Hippocampal formation (tissue), 2 donors: ENCODE measurements at places on chromosomes 3 and 15.

DNA sequence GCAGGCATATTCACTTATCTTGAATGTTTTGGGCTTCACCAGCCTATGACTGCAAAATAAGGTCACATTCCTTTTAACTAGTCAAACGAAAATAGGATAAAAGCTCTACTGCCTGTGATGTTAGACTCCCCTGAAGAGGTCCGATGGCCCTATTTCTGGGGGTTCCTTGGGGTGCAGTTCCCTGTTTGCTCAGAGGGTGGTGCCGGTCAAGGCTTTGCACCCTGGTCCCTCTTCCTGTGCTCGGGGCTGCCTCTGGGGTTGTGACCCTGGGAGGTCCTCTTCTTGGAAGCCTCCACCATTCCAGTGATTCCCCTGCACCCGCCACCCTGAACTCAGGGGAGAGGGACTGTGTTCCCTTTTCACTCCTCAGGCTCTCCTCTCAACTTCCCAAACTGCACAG, 86.7 kb upstream of the ANKRD34C start:
- no peak for DNase-seq

GRCh38 chr15:43256341-43256740, 10.4 kb downstream of the TGM5 start:
- DNase-seq: no peak

- no peak for DNase-seq
Measured at GRCh38 chr3:101383156-101383575, 62.8 kb upstream of the IMPG2 start.

- DNase-seq: no peak
Measured at GRCh38 chr15:100785181-100786138, 94.2 kb upstream of the ALDH1A3 start.

- no peak for DNase-seq
Measured at GRCh38 chr3:155080692-155081091, 573 bp downstream of the MME start.

DNA sequence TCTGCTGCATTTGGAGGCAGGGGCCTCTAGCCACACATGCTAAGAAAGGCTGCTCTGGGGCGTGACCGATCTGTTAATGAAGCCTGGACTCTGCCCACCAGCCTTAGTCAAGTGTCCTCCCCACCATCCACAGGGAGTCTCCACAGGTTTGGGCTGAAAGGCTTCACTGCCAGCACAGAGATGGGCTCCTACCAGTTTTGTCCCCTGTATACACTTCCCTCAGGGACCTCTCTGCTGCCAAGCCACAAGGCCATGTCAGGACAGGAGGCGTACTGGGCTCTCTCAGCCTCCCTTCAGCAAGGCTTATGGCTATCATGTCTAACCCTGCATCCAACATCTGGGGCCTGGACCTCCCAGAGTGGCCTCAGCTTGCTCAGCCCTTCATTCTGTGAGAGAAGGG, 23.5 kb downstream of the KIF9 start:
- DNase-seq: no peak

- DNase-seq: no peak
Measured at GRCh38 chr3:187841560-187841959, 96.3 kb upstream of the BCL6 start.

GRCh38 chr15:78224023-78224411, 10.3 kb downstream of the ACSBG1 start:
- DNase-seq: no peak

GRCh38 chr3:33128706-33129105, 14.9 kb downstream of the CRTAP start:
- DNase-seq: peak; percentile 13

- no peak for DNase-seq
Measured at GRCh38 chr15:72962054-72962702, 90.1 kb upstream of the NEO1 start.

DNA sequence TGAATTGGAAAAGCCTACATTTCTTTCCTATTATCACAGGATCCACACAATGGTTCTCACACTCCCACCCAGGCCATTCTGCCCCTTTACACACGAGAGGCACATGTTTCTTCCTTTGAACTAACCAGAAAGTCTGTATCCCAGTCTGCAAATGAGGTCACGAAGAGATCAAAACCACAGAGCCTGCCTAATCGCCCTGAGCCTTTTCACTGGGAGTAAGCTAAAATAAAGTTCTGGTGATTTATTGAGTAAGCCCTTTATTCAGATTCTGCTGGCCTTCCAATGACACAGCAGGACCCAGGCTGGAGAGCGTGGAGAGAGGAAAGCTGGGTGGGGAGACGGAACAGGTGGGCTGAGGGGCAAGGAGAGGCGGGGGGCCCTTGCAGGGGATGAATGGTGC, 78.7 kb downstream of the ATP1B3 start:
- no peak for DNase-seq

DNA sequence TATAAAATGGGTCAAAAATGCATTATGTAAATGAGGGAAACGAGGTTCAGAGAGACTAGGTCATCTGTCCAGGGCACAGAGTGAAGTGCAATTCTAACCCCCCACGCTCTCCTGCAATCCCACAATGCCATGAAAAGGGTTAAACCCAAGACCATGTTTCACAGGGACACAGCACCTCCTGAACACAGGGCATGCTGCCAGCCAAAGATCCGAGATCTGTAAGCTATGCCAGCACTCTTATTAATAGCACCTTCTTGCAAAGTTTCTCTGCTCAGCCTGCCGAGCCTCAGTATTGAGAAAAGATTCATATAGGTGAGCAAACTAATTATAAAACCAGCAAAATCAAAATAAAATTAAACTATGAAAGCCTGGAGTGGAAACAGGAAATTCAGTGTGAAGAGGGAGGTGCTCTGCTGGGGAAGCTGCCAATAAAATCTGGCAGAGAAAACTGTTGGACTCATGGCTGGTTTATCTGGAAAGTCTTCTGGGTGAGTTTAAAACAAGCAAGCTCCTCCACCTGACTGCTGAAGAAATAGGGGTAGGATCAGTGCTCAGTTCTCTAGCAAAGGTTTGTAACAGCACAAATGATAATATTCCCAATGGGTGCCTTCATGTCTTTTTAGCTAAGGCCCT, 50.3 kb downstream of the LRIG1 start:
- peak; percentile 65 for DNase-seq

DNA sequence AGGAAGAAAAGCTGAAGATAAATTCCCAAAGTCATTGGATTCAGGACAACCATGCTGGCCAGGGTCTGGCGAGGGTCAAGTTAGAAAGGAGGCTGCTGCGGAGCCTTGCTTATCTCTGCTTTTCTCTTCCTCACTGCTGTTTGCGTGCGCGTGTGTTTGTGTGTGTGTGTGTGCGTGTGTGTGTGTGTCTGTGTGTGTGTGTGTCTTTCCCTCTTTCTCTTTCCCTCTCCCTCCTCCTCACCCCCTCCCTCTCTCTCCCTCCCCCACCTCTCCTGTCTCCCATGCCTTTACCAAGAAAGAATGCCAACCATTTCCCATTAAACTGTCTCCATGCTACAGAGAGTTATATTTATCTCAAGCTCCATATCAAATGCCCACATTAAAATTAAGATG, at the start of gene COLQ:
TSS of gene COLQ (minus strand) at position 134 of the 393 bp plus-strand sequence. CDS start at position 53, 81 bp downstream.
- DNase-seq: no peak

GRCh38 chr15:81362790-81363189, 11.2 kb downstream of the TMC3 start:
- DNase-seq: no peak

DNA sequence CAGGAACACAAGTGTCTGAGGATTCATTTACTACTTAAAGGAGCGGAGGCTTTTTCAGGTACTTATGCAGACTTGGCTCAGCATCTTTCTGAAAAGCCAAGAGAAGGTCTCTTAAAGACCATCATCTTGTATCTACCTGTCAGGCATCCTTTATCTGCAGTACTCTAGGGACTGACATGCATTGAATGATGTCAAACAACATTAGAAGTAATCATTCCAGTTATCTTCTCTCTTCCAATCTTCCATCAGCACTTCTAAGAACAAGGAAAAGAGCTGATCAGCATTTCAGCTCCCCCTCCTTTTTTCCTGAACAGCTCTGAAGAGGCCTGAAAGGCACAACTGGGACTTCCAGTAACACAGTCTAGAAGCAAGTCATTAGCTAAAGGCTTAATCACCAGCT, 214.8 kb downstream of the KCNH8 start:
- DNase-seq: no peak

DNA sequence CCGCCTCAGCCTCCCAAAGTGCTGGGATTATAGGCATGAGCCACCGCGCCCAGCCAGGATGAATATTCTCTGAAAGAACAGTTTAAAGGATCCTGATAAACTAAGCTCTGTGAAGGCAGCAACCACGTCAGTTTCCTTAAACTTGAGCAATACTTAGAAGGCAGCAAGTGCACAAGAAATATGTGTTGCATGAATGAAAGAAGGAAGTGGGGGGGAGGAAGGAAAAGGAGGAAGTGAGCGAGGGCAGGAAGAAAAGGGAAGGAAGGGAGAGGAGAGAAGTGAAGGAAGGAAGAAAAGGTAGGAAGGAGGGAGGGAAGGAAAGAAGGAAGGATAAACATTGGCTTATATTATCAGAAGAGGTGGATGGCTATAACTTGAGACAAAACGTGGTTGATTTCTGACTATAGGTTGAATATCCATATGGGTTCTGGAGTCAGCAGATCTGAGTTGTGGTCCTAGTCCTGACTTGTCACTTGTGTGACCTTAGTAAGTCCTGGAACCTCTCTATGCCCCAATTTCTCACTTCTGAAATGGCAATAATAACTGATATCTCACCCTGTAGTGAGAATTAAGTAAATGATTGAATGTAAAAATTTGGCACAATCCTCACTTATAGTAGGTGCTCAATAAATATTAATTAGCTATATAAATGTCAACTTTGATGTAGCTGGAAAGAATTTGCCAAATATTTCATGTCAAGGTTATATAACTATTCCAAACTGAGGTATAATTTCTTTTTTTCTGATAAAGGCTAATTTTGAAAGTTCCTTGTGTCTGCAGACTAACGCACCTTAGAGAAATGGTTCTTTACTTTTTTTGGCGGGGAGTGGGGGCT, 12.0 kb upstream of the SEMA4B start:
- DNase-seq: no peak

DNA sequence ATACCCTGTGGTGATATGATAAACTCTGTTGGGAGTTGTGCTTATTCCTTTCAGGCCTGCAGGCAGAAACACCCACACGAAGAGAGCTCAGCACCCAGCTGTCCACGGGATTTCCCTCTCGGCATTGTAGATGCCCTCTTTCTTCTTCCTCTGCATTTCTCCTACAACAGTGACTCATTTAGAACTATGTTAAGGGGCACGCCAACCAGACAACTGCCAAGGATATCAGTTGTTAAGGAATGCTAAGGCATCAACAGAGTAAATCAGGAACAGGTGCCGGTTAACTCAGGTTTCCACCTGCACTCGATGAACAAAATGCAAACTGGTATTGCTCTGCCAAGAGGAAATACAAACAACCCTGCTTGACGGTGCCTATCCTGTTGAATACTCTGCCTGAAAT, 270.0 kb upstream of the PEX5L start:
- no peak for DNase-seq

- no peak for DNase-seq
Measured at GRCh38 chr3:184290331-184290730, 8.7 kb upstream of the PSMD2 start.

DNA sequence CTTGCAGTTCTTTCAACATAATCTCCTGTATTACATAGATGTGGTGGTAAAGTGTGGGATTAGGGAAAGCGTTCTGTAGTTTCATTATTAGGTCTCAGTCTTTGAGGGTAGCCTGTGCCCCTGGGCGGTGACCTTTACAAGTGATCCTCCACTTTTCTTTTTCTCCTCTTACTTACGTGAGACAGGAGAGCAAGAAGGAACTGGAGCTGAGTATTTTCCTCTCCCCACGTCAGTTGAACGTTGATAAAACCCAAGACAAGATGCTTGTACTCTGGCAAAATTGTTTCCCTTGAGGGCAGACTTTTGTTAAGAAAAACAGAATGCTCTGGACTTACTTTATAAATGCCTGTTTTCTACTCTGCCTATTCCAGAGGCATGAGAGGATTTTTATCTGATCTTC, 378.7 kb downstream of the ZNF385D start:
- DNase-seq: no peak

- DNase-seq: no peak
Measured at GRCh38 chr3:5126586-5126985, 4.5 kb downstream of the ARL8B start.

- no peak for DNase-seq
Measured at GRCh38 chr3:170189398-170190256, 8.1 kb upstream of the PHC3 start.

GRCh38 chr3:171791692-171792076, 18.6 kb downstream of the PLD1 start:
- DNase-seq: no peak

- no peak for DNase-seq
Measured at GRCh38 chr15:64038878-64039610, 7.2 kb downstream of the DAPK2 start.

- peak; percentile 70 for DNase-seq
Measured at GRCh38 chr3:171460725-171461524, 720 bp upstream of the TNIK start.

DNA sequence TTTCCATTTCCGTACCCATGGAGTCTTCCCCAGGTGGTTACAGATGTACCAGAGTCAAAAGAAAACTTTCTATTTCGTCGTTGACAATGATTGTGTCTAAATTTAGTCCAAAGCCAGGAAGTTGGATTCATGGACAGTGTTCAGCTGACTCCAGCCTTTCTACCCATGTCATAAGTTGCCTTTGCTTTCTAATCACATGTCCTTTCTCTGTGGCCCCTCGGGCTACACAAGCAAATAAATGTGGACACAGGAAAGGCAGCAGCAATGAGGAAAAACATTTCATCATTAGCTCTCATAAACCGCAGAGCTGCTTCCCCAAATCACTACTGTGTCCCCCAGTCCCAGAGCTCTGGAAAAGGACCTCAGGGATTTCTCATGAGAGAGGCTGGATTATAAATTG, 82.0 kb downstream of the USF3 start:
- DNase-seq: no peak

DNA sequence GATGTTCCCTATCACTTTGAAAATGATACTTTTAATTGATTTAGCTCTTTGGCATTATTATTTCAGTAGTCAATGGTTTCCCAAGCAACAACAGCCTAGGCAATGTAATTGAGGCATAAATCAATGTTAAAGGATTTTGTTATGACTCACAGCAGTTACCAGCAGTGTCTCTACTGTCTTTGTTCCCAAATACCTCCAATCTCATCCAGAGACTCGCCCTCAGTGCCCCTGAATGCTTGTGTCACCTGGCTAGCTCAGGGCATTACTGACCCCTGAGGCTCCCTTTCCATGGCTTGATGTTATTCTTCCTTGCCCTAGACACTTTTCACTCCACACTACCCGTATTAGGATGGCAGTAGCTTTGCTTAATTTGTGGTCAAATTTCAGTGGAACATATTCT, 227.2 kb downstream of the SQOR start:
- DNase-seq: no peak

DNA sequence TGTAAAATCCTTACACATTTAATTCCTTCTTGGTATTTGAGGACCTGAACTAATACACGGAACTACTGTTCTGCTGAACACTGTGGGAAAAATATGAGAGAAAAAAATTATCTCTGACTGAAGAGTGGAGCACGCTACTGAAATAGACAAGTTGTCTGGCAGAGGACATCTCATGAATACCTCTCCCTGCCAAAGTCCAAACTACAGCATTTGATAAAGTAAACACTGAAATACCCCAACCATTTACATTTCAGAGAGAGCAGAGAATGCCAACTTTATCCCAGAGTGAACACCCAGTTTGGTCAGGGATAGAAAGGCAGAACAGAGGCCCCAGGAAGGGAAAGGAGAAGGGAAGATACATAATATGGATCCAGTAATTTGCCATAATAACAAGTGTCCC, 920.7 kb downstream of the SQOR start:
- DNase-seq: no peak
